ENCODE measurements at places on chromosomes 1 and 21.

GRCh38 chr1:63042278-63042677 is 258.3 kb downstream of the ATG4C start:
- H3K4me3 ChIP-seq: no peak overlapping the region
- H3K27ac ChIP-seq: no peak overlapping the region
- H3K4me1 ChIP-seq: no peaks in the 10 kb centered on the region

DNA sequence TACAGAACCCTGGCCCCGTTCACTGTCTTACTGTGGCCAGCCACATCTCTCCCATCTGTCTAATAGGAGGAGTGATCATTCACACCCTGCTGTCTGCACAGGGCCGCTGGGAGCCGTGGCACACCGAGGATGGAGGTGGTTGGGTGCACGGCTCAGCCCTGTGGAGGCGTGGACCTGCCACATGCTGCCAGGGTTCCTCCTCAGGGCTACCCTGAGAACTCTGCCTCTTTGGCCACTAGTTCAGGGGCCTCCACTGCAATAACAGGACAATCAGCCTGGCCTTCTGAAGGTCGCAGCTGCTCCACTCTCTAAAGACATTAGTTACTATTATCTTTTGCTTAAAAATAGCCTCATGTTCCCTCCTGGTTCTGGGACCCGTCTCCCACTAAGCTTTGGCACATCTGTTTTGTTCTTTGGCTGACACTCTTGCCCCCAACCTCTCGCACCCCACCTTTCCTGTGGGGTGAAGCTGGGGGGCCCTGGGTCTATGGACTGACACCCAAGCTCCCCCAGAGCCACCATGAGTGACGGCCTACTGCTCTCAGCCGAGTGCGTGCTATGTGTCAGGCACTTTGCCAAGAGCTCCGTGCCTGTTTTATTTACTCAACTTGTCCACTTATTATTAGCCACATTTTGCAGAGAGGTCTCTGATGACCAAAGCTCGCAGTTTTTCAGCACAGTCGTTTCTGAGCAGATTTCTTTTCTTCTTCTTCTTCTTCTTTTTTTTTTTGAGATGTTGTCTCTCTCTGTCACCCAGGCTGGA is 66.3 kb downstream of the ARHGEF10L start:
- H3K27ac ChIP-seq: no peak overlapping the region
- no peaks in the 10 kb centered on the region for H3K4me1 ChIP-seq
- H3K4me3 ChIP-seq: no peak overlapping the region
- no peaks in the 10 kb centered on the region for H3K27me3 ChIP-seq
- peaks cover 6% of the 10 kb centered on the region for H3K36me3 ChIP-seq
- peak; percentile 46 for DNase-seq

DNA sequence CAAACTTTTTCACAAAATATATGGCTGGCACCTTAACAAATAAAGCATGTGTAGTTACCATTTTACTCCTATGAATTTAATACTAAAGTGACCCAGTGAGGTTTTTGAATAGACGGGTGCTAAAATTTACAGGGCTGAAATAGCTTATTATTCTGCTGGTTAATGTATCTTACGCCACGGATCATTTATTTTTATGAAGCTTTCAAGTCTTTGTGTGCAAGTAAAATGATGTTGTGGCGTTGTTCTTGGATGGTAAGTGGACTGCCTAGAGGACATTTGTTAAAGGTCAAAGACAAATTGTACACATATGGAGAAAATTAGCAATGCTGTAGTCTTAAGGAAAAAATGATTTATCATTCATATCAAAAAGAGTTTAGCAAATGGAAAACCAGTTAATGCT is 22.8 kb downstream of the INSL5 start:
- H3K27ac ChIP-seq: no peak overlapping the region
- no peaks in the 10 kb centered on the region for H3K4me1 ChIP-seq
- no peak for DNase-seq
- H3K27me3 ChIP-seq: no peaks in the 10 kb centered on the region
- H3K36me3 ChIP-seq: no peaks in the 10 kb centered on the region
- H3K4me3 ChIP-seq: no peak overlapping the region

DNA sequence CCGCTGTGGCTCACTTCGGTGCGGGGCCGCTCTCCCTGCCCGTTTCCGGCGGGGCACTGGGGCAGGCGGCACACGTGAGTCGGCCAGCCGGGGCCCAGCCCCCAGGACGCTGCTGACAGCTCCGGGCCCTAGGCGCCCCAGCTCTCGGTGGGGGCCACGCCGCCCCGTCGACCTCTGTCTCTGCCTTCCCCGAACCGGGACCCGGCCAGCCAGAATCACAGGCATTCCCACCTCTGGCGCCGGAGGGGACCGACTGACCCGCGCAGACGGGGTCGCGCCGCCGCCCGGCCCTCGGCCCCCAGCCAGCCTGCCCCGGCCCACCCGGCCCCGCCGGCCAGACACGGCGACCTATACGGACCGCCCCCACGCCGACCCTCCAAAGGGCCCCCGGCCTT is 755 bp downstream of the SCMH1 start:
- peak overlapping the region; percentile 79 for H3K4me3 ChIP-seq
- H3K27me3 ChIP-seq: no peaks in the 10 kb centered on the region
- H3K4me1 ChIP-seq: peaks cover 35% of the 10 kb centered on the region
- peak; percentile 97 for DNase-seq
- peak overlapping the region; percentile 67 for H3K27ac ChIP-seq

DNA sequence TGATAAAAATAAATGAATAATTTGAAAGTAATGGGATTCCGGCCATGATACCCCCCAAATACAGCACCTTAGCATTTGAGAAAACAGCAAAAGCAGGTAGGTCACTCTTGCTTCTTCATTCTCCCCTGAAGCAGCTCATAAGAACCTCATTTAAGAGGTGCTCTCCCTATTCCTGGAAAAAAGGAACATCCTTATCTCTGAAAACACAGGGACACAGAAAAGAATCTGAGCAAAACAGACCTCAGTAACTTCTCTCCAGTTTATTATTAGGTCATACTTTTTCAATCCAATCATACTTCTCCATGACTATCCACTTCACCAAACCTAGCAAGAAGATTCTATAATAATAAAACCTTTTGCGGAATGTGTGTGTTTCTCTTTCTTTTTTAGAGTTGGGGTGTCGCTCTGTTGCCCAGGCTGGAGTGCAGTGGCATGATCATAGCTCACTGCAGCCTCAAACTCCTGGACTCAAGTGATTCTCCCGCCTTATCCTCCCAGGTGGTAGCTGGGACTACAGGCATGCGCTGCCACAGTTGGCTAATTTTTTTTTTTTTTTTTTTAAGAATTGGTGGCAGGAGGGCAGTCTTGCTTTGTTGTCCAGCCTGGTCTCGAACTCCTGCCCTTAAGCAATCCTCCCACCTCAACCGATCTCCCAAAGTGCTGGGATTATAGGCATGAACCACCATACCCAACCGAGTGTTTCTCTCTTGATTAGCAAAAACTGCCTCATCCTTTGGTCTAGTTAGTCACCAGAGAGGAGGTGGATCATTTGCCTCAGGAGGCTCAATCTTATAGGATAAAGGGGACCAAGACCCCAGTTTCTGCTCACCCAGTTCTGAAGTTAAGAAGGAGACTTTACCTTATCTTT is 10.6 kb upstream of the TRIM33 start:
- DNase-seq: no peak
- H3K27me3 ChIP-seq: no peaks in the 10 kb centered on the region
- no peak overlapping the region for H3K4me3 ChIP-seq
- no peaks in the 10 kb centered on the region for H3K36me3 ChIP-seq
- H3K27ac ChIP-seq: no peak overlapping the region
- no peaks in the 10 kb centered on the region for H3K4me1 ChIP-seq

DNA sequence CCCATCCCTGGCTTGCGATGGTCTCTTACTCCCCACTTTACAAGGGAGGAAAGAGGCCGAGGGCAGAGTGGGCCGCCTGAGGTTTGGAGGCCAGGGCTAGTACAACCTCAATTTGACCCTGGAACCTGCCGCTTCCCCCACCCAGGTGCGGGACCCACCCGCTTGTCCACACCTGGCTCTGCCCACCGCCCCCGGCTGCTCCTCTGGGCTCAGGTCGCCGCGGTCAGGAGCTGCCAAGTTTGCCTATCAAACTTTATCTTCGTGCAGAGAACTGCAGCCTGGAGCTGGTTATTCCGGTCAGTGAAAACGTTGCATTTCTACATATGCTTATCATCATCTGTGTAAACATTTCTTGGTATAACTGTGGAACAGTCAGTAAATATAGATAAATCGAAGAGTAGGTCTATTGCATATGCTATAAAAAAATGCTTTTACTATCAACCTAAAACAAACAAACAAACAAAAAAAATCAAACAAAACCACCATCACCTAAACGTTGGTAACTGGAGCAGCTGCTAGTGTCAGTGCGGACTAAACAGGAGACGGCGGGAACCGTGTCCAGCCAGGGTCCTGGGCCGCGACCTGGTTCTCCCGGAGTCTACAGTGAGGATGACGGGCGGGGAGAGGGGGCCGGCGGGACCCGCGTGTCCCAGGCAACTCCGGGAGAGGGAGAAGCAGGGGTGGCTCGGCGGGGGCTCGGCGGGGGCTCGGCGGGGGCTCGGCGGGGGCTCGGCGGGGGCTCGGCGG is 906 bp upstream of the ADARB1 start:
- H3K36me3 ChIP-seq: no peaks in the 10 kb centered on the region
- H3K27me3 ChIP-seq: no peaks in the 10 kb centered on the region
- peaks cover 19% of the 10 kb centered on the region for H3K4me1 ChIP-seq
- peak overlapping the region; percentile 82 for H3K4me3 ChIP-seq

GRCh38 chr1:246677842-246678241 is 46.4 kb upstream of the SCCPDH start:
- H3K27ac ChIP-seq: no peak overlapping the region
- no peak for DNase-seq
- no peak overlapping the region for H3K4me3 ChIP-seq
- peaks cover 10% of the 10 kb centered on the region for H3K4me1 ChIP-seq

DNA sequence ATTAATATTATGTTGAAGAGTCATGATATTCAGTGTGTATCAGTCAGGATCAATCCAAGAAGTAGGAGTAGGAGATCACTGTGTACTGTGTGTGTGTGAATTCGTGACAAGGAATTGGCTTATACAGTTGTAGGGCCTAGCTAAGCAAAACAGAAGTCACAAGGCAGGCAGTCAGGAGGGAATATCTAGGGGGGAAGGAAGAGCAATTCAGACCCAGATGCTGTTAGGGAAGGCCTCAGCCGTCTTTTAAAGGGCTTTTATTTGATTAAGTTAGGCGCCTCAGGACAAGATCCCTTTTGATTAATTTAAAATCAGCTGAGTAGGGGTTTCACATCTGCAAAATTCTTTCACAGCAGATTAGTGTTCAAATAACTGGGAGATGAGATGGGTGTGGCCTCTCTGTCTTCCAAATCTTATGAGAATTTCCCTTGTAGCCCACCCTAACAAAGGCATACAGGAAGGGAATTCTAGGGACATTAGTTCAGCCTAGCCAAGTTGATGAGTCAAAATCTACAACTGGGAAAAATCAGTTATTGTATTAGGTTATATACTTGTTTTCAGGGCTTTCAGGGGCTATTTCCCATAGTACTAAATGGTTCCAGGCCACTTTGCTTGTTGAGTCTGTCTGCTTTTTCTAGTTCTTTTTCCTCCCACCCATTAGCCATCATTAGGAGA is 47.4 kb downstream of the ALG6 start:
- H3K4me3 ChIP-seq: no peak overlapping the region
- no peak overlapping the region for H3K27ac ChIP-seq

DNA sequence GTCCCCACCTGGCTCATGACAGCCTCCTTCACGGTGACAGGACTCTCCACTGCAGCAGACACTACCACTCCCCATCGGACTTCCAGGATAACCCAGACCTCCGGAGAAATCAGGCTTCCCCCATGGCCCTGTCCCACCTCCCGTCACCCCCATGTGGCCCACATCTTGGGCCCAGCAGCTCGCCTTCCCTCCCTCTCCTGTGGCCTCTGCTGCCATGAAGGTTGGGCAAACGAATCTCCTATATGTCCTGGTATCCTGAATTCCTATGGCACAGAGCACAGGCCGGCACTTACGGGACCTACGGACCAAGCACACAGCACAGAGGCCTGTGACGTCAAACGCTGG is 82.0 kb downstream of the NPHP4 start:
- H3K4me3 ChIP-seq: no peak overlapping the region
- H3K27ac ChIP-seq: no peak overlapping the region
- no peaks in the 10 kb centered on the region for H3K36me3 ChIP-seq
- peaks cover 2% of the 10 kb centered on the region for H3K4me1 ChIP-seq

DNA sequence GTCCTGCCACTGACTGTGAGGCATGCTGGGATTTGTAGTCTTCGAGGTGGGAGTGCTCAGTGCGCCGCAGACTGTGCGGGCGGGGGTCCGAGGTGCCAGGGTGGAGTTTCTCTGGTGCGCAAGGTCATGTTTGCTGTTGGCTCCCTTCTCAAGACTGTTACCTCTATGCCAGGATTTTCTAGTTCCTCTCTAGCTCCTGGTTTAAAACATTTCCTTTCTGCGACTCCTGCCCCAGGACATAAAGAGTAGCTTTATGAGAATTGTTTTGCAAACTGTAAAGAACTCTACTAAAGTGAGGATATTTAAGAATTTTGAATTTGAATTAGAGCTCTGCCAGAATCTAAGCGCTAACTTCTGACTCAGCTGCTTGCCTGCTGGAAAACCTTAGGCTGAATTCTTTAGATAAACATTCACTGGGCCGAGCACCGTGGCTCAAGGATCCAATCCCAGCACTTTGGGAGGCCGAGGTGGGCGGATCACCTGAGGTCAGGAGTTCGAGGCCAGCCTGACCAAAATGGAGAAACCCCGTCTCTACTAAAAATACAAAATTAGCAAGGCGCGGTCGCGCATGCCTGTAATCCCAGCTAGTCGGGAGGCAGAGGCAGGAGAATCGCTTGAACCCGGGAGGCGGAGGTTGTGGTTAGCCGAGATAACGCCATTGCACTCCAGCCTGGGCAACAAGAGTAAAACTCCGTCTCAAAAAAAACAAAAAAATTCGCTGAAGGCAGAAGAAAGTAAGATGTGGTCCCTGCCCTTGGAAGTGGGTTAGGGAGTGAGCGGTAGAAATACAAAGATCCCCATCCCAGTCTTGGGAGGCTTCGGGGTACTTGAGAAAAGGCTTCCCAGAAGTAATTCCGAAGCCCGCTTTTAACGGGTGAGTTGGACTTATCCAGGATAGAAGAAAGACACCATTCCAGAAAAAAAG is 992 bp upstream of the USP48 start:
- no peaks in the 10 kb centered on the region for H3K36me3 ChIP-seq
- peaks cover 19% of the 10 kb centered on the region for H3K4me1 ChIP-seq
- no peaks in the 10 kb centered on the region for H3K27me3 ChIP-seq
- peak; percentile 80 for DNase-seq
- H3K27ac ChIP-seq: peak overlapping the region; percentile 99

DNA sequence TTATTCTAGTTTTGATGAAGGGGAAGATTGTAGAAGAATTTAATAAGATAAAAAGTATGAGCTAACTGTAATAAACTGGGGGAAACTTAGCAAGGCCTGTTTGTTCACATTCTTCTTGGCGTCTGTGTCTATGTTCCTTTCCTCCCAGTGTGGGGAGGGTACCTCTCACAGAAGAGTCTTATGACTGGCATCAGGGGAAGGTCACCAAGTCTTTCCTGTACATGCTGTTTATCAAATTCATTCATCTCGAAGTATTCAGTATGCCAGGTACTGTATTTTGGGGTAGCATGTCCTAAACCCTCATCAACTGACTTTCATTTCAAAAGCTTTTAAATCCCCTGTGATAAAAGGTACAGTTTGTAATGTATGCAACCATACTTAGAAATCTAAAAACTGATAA is 78.4 kb downstream of the HS2ST1 start:
- H3K4me1 ChIP-seq: peaks cover 11% of the 10 kb centered on the region
- H3K36me3 ChIP-seq: no peaks in the 10 kb centered on the region
- H3K27ac ChIP-seq: no peak overlapping the region
- no peaks in the 10 kb centered on the region for H3K27me3 ChIP-seq
- H3K4me3 ChIP-seq: no peak overlapping the region

Measured in osteoblast (primary cell).